ENCODE measurements at places on chromosomes 3 and 15.

GRCh38 chr3:168470380-168470779, 374.7 kb upstream of the GOLIM4 start:
- no peak for DNase-seq

DNA sequence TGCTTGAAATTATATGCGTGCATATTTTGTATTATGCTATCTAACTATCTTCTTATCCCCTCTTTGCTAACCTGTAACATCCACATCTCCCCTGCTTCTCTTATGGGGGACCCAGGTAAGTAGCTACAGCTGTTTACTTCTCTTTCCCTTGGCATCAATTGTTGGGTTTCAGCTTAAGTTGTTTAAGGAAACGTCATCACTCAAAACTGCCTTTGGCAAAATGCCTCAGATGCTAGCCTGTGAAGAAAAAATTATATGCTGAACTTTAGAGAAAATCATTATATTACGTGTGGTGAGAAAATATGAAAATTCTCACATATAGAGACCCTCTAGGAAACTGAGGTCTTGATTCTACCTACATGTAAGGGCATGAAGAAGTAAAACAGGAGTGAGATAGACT, 447.0 kb upstream of the NECTIN3 start:
- DNase-seq: no peak

DNA sequence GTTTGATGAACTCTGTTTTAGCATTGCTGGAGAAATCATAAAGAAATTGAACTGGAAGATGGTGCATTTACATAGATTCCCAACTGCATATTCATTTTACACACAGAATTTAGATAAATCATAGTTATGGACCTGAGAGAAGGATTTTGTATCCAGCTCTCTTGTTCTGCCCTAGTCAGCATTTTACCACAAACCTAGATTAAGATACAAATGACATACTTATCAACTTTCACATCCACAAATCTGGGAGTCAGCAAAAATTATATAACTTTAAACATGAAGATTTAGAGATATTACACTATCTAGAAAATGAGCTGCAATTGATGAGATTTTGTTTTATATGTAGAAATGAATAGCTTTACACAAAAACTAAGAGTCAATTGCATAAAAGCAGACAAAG, 632.8 kb downstream of the IGSF11 start:
- no peak for DNase-seq

- DNase-seq: no peak
Measured at GRCh38 chr3:45312836-45313493, 75.4 kb upstream of the LARS2 start.

GRCh38 chr15:71186267-71186666, 71.0 kb downstream of the THSD4 start:
- DNase-seq: no peak

GRCh38 chr15:51331141-51331540, 7.3 kb downstream of the CYP19A1 start:
- no peak for DNase-seq

GRCh38 chr3:32998631-32999451, 47.4 kb downstream of the CCR4 start:
- DNase-seq: no peak

GRCh38 chr3:2898591-2899353, 211.4 kb downstream of the IL5RA start:
- no peak for DNase-seq

DNA sequence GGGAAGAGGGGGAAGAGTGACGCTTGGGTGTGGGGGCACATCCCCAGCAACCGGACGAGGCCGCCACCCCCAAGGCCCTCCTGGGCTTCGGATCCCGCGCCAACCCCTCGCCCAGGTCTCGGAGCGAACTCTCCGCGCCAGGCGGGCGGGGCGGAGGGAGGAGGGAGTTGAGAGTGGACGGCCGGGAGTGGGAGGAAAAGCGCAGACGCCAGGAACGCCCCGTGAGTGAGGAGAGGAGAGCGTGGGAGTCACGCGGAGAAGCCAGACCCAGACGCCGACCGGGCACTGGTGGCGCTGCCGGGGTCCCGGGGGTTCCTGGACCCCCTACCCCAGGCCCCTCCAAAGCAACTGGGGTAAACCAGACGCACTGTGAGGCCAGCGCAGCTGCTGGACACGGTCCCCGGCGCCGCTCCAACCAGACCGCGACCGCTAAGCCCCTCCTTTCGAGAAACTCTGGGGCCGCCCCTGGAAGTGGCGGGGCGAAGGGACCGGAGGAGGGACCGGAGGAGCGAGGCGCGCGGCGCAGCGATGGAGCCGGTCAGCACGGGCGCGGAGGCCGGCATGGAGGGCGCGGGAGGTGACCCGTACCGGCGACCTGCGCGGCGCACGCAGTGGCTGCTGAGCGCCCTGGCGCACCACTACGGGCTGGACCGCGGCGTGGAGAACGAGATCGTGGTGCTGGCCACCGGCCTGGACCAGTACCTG, at the start of gene EFCC1:
TSS of gene EFCC1 (plus strand) at position 204 of the 705 bp plus-strand sequence. CDS start at position 529, 325 bp downstream.
- DNase-seq: no peak

DNA sequence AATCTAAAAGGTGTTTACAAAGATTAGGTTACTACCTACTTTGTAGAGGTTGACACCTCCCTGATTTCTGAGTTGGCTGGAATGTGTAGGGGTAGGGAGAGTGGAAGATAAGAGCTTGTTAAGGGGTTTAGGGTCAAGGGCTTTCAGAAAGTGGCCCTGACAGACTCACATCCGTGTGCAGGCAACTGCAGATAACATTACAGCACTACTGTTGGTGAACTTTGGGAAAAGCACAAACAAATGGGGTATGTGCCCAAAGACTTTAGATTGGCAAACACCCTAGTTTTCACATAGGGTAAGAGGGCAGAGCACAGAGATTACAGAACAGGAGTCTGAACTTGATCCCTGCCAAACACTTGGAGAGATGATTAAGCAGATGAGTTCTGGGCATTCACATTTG, 375.7 kb downstream of the EPHB1 start:
- no peak for DNase-seq

All from RPMI8226 (cell line).